Activated CD4-positive, alpha-beta T cell treated with anti-CD3 and anti-CD28 coated beads, Interleukin-2, amount 50 U/mL, for 48 hours (primary cell): ENCODE measurements at places on chromosomes 2 and 18.

- no peak for DNase-seq
Observed at GRCh38 chr2:72316774-72317173, 169.1 kb upstream of the CYP26B1 start.

GRCh38 chr2:99275882-99276281, 20.4 kb upstream of the LYG2 start:
- no peak for DNase-seq

- no peak for DNase-seq
Observed at GRCh38 chr18:35804377-35804776, 168.1 kb upstream of the RMP24 start.

DNA sequence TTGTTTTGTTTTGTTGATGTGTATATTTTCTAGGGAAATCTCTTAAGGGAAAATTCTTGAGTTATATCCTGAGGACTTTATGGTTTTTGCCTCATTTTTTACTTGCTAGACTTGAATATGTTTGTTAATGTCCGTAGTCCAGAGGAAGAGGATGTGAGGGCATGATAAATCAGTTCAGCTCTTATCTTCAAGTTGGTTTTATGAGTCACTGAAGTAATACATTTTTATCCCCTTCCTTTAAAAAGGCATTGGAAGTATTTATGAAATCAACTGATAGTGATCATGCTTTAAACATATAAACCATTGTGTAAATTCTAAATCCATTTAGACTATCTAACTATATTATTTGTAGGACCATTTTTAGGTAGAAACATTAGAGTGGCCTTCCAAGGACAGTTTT, 43.9 kb upstream of the CYBRD1 start:
- no peak for DNase-seq

DNA sequence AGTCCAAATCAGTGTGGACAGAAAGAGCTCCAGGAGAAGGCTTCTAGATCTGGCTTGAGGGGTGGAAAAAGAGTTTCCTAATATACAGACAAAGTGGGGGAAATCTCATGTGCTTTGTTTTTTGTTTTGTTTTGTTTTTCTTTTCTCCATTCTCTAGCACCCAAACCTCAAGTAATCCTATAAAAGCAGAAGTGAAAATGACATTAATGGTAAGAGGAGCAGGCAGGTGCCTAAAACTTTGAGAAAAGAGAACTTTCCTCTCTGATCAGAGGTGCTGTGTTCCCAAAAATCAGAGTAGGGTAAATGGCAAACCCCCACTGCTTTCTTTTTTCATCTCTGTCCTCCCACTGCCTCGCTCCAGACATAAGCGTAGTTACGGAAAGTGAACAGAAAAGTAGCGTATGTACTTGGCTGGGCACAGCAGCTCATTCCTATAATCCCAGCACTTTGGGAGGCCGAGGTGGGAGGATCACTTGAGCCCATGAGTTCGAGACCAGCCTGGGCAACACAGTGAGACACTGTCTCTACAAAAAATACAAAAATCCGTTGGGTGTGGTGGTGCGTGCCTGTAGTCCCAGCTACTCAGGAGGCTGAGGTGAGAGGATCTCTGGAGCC, 77.8 kb downstream of the FAM161A start:
- no peak for DNase-seq

GRCh38 chr2:191556463-191556862, 121.5 kb upstream of the NABP1 start:
- DNase-seq, result no peak

- no peak for DNase-seq
Observed at GRCh38 chr2:49110571-49110970, 43.7 kb downstream of the FSHR start.

- no peak for DNase-seq
Observed at GRCh38 chr2:187470698-187471097, 22.6 kb upstream of the CALCRL start.

GRCh38 chr18:58314284-58314683, 270.3 kb downstream of the NEDD4L start:
- no peak for DNase-seq

GRCh38 chr2:182705761-182706160, 10.3 kb upstream of the DNAJC10 start:
- no peak for DNase-seq

- no peak for DNase-seq
Observed at GRCh38 chr18:72181241-72181764, 362.8 kb downstream of the CBLN2 start.

- DNase-seq, result no peak
Observed at GRCh38 chr18:10399465-10399864, 55.0 kb upstream of the APCDD1 start.
